ENCODE measurements at places on chromosomes 12 and 14.
A peak's percentile ranks its signal among the peaks of the same experiment; 100 is the strongest.

DNA sequence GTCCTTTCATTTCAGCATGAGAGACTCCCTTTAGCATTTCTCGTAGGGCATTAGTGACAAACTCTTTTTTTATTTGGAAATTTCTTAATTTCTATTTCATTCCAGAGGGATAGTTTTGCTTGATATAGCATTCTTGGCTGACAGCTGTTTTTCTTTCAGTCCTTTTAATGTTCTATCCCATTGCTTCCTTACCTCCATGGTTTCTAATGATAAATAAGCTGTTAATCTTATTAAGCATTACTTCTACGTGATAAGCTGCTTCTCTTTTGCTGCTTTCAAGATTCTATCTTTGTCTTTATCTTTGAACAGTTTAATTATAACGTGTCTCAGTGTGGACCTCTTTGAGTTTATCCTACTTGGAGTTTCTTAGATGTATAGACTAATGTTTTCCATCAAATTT, 11.6 kb upstream of the TMEM63C start:
- DNase-seq = no peak

- DNase-seq = no peak
These were observed 27.2 kb upstream of the KCNJ8 start for GRCh38 chr12:21801522-21802288.

DNA sequence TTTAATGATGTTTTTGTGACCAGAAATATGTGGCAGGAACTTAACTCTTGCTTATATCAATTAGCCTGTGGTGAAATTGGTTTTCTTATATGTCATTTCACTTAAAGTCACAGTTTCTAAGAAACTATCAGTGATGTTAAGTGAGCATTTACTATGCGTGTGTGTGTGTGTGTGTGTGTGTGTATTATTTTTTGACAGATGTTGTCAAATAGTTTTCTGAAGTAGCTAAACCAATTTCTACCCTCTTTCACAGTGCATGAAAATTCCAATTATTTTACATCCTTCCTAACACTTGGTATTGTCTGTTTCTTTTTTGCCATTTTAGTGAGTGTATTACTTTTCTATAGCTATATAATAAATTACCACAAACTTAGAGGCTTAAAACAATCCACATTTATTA, 122.1 kb upstream of the CAND1 start:
- DNase-seq = no peak

- no peak for DNase-seq
These were observed 37.3 kb downstream of the ANO2 start for GRCh38 chr12:5907807-5908206.

GRCh38 chr12:86796550-86796949, 540.4 kb upstream of the MGAT4C start:
- no peak for DNase-seq

DNA sequence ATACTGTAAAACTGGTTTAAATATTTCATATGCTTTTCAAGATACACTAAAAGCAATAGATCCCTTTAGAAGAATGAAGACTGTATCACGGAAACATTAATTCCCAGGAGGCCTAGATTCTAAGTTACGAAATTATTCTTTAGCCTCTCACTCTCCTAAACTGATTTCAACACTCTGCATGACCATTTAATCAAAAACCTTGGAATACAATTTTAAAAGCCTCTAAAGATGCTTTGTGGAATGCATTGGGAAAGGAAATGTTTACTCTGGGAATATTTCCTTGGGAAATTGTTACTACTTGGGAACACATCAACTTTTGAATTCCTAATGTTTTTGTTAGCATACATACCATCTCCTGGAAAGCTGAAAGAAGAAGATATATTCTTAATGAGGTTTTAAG, 255.7 kb upstream of the FAR2 start:
- no peak for DNase-seq

GRCh38 chr12:91379051-91379775, 196.6 kb upstream of the DCN start:
- no peak for DNase-seq

- DNase-seq = no peak
These were observed 814.9 kb downstream of the LRFN5 start for GRCh38 chr14:42421377-42422078.

DNA sequence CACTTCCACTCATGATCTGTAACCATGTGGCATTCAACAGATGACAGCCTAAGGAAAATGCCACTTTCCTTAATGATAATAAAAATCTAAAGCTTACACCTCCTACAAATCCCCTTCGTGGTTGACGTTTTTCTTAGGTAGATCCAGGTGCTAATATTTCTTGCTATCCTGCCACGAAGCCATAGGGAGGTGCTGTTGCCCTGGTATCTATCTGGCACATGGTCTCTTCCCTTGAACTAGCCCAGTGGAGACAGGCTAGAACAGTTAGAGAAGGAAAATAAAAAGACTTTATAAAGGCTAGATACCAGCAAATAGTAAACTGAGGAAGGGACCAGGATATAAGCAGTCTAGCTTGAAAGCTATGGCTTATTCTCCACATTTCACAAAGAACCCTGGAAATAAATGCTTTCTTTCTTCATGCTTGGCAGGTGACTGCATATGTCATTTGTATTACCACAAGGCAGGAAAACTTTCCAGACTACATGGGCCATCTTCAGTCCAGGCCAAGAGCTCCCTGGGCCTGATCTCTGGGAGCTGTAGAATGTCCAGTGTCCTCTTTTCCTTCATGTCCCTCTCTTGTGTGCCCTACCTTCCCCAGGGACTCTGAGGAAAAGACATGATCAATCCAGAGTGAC, 15.3 kb downstream of the SPIC start:
- peak; percentile 63 for DNase-seq

GRCh38 chr12:97177481-97177880, 270.4 kb downstream of the NEDD1 start:
- no peak for DNase-seq

- DNase-seq = no peak
These were observed 124.8 kb downstream of the TMEM132D start for GRCh38 chr12:129779033-129779432.

- DNase-seq = no peak
These were observed 405.6 kb downstream of the TMEM121 start for GRCh38 chr14:105931808-105932483.

- no peak for DNase-seq
These were observed 151.7 kb upstream of the GZMB start for GRCh38 chr14:24785698-24786097.

GRCh38 chr12:106163712-106164111, 25.0 kb upstream of the NUAK1 start:
- no peak for DNase-seq

- DNase-seq = no peak
These were observed 673.0 kb upstream of the FLRT2 start for GRCh38 chr14:84856751-84857534.

DNA sequence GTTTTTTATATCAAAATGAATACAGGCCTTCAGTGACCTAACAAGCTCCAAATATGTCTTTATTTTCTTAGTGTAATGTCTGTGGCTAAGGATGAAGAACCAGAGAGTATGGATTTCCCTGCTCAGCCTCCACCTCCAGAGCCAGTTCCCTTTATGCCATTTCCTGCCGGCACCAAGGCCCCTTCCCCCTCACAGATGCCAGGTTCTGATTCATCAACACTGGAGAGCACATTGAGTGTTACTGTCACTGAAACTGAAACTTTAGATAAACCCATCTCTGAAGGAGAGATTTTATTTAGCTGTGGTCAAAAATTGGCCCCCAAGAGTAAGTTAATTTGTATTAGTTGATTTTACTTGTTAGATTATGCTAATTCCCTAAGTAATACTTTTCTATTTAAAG, 61.0 kb downstream of the KIAA0586 start:
- DNase-seq = no peak

DNA sequence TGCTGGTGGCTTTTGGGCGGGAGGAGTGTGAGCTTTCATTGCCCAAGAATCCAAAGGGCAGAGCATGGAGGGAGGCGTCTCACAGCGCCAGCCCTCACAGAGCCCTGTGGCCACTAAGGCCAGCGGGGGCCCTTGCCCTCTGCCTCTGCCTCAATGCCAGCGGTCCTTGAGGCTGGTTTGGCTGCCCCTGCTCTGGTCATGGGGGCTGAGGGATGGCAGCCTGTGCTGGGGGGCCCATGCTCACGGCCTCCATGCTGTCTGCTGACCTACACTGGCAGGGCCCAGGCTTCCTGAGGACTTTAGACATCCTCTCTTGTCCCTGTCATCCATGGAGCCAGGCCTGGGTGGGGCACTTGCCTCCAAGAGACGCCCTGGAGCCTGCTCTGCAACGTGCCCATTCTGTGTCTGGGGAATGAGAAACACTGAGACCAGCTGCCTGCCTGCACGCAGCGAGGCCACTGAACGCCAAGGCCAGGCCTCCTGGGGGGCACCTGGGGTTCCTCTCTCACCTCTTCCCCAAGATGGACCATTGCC, 143.4 kb downstream of the KIF26A start:
- DNase-seq = no peak
